ENCODE measurements at places on chromosomes 4 and X. TPM values are rescaled to one million over a fixed set of nuclear protein-coding genes. Genes with fewer than 3 reads are reported as not detected.

Gene ARMCX2
- total RNA-seq, result 146 TPM

Gene LARP7
- 26.5 TPM for total RNA-seq

Gene GDPD2
- not detected for total RNA-seq

Gene IL2
- not detected for total RNA-seq

Gene POF1B
- total RNA-seq, result not detected

Gene DGKK
- not detected for total RNA-seq

Gene NHS
- total RNA-seq, result 11.5 TPM

DNA sequence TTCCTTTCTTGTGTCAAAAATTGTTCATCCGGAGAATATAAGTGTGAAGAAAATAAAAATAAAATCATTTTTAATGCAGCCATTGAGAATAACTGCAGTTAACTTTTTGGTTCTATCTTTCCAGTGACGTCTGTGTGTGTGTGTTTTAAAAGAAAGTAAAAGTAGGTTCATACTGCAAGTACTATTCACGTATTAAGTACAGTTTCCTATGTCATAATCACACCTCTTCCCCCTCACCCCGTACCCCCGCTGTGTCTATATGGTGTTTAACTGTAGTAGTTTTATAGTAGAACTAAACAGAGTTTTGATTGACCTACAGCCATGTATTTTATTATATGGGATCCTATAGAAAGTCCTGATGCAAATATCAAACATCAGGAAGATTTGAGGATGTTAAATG, 78.5 kb upstream of the CLCN4 start:
- no peak for DNase-seq
- H3K4me3 ChIP-seq, result no peak overlapping the region
- H3K4me1 ChIP-seq, result peaks cover 7% of the 10 kb centered on the region
- no peaks in the 10 kb centered on the region for H3K27me3 ChIP-seq
- H3K27ac ChIP-seq, result no peak overlapping the region
- H3K36me3 ChIP-seq, result peaks cover 3% of the 10 kb centered on the region

DNA sequence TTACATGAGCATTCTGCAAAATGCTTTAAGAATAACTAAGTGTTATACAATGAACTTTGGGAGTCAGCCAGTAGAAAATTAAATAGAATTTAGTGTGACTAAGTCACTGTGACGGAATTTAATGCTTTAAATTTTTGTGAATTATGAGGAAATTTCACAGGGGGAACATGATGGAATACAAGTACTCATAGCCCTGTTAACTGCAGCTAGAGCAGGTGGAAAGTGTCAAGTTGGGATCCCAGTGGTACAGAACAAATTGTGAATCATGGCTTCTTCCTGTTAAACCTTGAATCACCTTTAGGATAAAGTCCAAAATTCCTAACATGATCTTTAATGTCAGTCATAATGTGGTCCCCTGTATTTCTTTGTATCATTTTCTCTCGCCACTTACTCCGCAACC, 212.2 kb upstream of the CENPE start:
- no peak for DNase-seq
- peaks cover 25% of the 10 kb centered on the region for H3K27me3 ChIP-seq
- no peaks in the 10 kb centered on the region for H3K36me3 ChIP-seq
- no peak overlapping the region for H3K4me3 ChIP-seq
- no peaks in the 10 kb centered on the region for H3K4me1 ChIP-seq

GRCh38 chr4:165308166-165308565, 19.3 kb upstream of the MSMO1 start:
- DNase-seq, result no peak
- no peak overlapping the region for H3K4me3 ChIP-seq
- peaks cover 8% of the 10 kb centered on the region for H3K36me3 ChIP-seq
- H3K27ac ChIP-seq, result no peak overlapping the region

DNA sequence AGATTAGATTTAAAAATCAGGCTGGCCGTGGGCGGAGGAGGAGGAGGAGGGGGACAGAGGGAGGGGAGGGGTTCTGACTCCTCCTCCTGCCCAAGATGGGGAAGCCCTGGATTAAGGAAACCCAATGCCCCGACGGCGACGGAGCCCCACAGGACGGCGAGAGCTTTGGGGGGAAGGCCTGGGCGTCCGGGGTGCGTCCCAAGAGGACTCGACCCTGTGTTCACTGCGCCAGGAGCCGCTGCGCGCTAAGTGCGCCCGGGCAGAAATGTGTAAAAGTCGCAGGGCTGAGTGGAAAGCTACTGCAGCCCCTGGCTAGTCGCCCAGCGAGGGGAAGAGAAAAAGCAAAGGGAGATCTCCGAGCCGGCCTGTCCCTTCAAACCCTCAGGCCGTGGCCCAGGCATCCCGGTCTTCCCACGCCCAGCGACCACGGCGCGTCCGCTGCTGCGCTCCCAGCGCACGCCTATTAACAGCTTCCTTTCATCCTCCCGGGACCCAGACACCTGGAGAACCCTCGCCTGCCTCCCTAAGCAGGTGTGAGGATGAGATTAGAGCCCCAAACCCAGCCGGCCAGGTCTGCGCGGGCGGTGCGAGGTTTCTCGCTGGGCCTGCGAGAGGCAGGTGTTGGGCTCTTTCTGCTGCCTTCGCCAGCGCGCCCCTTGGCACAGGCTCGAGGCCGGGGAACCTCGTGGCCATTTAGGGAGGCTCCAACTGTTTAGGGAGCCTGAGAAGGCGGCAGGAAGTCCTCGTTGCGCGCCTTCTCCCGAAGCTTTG, 1.4 kb upstream of the RPS6KA3 start:
- H3K4me3 ChIP-seq, result peak overlapping the region; percentile 82
- no peak overlapping the region for H3K27ac ChIP-seq
- no peaks in the 10 kb centered on the region for H3K36me3 ChIP-seq
- H3K27me3 ChIP-seq, result no peaks in the 10 kb centered on the region
- DNase-seq, result peak; percentile 77

DNA sequence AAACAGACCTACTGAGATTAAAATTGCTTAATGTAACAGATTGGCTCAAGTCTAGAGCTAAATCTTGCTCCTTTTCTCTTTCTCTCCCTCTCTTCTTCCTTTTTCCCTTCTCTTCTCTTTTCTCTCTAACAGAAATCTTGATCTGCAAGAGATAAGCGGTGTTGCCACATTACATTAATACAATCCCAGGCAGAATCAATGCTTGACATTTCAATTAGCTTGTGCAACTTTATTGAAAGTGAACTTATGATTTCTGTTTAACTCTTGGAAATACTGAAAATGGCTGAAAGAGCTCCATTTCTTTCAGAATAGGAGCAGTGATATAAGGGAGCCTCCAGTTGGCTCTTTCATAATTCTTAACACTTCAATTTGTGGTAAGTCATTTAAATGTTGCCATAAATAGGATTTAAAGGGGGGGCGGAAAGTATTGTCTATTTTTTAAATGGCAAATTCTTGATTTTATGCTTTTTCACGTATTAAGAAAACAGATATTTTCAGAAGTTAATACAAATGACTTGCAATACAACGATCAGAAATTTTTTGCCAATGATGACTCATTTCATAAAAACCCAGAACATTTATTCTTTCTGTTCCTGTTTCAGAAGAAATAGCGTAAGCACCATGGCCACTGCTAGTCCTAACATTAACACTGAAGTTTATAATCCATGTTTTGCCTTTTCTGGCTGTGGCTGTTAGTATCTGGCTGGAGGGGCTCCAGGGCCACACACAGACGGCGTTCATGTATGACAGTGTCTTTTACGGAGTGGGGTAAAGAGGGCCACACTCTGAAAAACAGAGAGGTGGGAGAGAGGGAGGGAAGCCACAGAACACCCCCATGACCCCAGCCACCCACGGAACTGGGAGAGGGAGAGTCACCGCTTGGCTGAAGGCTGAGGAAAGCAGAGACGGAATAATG, 115.7 kb upstream of the FAT1 start:
- H3K36me3 ChIP-seq, result no peaks in the 10 kb centered on the region
- DNase-seq, result no peak
- peak overlapping the region; percentile 61 for H3K4me3 ChIP-seq
- peaks cover 31% of the 10 kb centered on the region for H3K4me1 ChIP-seq
- H3K27ac ChIP-seq, result peak overlapping the region; percentile 99

DNA sequence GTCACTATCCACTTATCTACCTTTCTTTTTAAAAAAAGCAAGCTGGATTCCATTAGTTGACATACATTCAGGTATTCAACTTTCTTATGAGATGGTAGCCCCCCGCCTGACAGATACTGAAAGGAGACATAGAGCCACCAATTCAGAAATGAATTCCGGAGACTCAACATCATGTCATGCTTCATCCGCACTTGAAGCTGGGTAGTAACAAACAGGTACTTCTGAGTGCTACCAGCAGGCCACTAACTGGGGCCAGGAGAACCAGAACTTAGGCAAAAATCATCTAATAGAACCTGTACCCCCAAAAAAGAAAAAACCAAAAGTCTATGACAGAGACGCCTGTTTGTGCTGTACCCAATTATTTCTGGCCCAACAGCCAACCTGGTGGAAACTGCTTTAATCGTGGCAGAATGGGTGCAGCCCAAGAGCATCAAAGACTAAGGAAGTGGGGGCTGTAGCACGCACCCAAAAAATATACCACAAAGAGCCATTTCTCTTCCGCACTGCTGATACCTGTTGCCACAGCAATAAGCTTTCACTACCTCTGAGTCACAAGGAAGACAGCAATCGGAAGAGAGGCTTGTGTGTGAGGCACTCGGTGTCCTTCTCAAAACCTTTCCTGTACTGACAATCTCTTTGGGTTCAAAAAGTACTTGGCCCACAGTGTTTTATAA, 84.8 kb downstream of the AFAP1 start:
- peaks cover 24% of the 10 kb centered on the region for H3K36me3 ChIP-seq
- peaks cover 56% of the 10 kb centered on the region for H3K4me1 ChIP-seq
- no peak for DNase-seq
- no peaks in the 10 kb centered on the region for H3K27me3 ChIP-seq
- H3K4me3 ChIP-seq, result no peak overlapping the region

GRCh38 chr4:70183168-70183939, 12.2 kb upstream of the ODAM start:
- no peak for DNase-seq
- H3K27me3 ChIP-seq, result peaks cover 25% of the 10 kb centered on the region
- no peak overlapping the region for H3K4me3 ChIP-seq
- no peak overlapping the region for H3K27ac ChIP-seq
- H3K4me1 ChIP-seq, result no peaks in the 10 kb centered on the region

DNA sequence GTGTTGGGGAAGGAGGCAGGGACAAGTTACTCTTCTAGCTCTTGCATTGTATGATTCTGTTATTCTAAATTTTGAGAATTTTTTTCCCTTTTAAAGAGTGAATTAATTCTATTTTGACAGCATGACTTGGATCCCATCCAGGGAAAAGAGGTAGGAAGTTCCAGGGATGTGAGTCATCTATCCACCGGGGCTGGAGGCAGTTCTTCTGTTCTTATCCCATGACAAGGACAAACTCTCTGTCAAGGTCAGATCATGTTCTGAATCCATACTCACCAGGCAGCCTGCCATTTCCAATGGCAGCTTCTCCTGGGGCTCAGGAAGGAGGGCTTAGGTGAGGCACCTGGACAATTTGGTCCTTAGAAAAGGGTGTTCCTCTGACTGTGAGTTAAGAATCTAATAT, 132.0 kb upstream of the MED14 start:
- no peak for DNase-seq
- no peaks in the 10 kb centered on the region for H3K36me3 ChIP-seq
- no peak overlapping the region for H3K4me3 ChIP-seq
- peak overlapping the region; percentile 84 for H3K27ac ChIP-seq
- H3K27me3 ChIP-seq, result no peaks in the 10 kb centered on the region

GRCh38 chrX:33195698-33196097, 15.7 kb downstream of the DMD start:
- peaks cover 3% of the 10 kb centered on the region for H3K36me3 ChIP-seq
- no peaks in the 10 kb centered on the region for H3K27me3 ChIP-seq
- H3K4me3 ChIP-seq, result no peak overlapping the region
- DNase-seq, result no peak

Measured in chondrocyte (in vitro differentiated cells).